ENCODE measurements at places on chromosomes 16 and 17.

- DNase-seq, result no peak
Observed at GRCh38 chr17:39761861-39762496, 24.2 kb downstream of the GRB7 start.

DNA sequence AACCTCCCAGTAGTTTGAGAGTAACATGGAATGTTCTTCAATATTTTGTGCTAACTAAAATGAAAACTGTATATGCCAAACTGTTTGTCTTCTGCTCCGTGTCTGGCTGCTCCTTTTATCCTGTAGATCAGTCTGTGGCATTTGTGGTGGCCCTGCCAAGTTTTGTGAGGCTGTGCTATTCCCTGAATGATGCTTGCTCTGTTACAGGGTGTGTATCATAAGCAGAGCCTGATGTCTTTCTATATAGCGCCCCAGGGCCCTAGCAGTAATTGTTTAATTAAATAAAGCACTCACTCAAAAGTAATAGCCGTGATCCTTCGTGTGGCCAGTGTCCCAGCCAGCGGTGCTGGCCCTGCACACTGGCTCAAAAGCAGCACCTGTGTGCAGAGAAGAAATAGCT, 27.8 kb upstream of the NAT9 start:
- DNase-seq, result no peak

DNA sequence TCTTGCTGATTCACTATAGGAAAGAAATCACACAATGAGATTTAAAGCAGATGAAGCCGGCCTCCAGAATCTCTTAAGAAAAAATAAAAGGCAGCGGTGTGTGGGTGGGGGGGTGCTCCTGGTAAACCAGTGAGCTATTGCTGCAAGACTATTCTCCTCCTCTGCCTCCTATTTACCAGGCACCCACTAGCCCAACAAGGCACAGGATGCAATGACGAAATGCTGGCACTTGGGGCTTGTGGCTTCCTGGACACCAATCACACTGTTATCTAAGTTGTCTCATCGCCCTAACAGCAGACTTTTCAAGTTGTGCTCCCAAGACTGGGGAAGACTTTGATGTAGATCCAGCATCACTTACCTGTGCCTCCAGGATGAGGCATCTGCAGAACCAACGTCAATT, 50.2 kb upstream of the NDRG4 start:
- DNase-seq, result no peak

DNA sequence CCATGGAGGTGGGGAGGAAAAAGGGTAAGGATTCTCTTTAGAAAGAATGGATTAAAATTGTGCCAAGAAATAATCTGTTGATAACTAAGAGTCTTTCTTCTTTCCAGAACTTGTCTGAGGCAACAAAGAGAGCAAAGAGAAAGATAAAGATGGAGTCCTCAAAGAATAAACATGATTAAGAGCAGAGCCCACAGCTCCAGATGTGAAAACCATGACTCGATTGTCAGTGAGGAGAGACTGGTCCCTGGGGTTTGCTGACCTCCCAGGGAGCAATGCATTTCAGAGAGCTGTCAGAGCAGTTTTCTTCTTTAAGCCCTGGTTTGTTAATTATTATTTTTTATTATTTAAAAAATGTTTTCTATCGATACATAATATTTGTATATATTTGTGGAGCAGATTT, 74.6 kb downstream of the TMEM100 start:
- DNase-seq, result no peak

GRCh38 chr17:10673312-10673711, 16.2 kb upstream of the MYH3 start:
- DNase-seq, result no peak

GRCh38 chr16:53518550-53519416, 15.8 kb upstream of the AKTIP start:
- DNase-seq, result peak; percentile 77

DNA sequence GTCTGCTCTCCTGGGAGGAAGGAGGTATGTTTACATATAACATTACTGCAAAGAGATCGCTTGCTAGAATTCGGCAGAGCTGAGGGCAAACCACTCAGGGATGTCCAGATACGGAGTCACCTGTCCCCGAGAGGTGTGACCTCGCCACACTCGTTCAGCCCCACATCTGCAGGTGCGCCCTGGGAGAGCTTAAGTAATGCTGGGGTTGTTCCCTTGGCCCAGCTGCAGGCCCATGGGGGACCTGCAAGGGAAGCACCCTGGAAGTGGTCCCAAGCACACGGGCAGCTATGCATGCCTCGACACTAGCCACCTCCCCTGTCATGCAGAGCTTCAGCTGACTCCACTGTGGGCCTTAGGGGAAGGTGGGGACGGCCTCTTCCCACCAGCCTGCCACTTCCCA, 22.2 kb downstream of the USP22 start:
- DNase-seq, result no peak
